ENCODE measurements at places on chromosomes 6 and 20.

DNA sequence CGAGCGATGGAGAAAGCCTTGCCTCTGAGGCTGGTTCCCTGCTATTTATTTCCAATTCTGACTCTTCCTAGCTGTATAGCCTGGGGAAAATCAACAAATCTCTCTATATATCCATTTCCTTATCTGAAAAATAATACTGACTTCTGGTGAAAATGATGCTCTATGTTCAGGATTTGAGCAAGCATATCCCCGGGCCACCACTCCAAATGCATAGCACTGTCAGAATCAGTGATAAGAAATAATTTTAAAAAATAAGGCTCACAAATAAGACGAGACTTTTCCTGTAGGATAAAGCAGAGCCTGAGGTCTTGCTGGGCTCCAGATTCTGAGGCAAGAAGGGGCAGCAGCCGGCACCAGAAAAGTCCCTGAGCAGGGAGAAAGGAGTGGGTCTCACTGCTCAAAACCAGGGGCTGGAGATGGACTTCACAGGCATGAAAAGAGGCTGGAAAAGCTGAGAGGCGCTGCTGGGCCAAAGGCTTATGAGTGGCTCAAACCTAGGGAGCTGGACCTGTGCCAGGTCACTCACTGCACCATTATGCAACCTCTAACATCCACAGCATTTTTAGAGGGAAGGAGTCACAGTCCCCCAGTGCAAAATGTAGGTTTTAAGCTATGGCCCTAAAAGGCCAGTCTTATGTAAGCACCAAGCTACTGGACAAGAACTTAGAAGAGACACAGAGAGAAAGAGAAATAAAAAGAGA lies 48.1 kb upstream of the SLC17A4 start:
- DNase-seq, result no peak

DNA sequence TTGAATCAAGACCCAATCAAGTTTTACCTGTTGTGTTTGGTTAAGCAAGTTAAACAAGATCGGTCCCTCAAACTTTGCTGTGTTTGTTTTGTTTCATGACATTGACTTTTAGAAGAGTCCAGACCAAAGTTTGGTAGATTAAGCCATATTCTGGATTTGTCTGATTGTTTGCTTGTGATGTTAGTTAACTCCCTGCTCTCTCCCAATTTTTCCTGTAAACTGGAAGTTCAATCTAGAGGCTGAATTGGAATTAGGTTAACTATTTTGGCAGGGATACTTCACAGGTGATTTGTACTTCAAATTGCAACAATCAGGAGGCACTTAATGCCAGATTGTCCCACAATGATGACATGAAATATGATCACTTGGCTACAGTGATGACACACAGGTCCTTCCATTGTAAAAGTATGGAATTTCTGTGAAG lies 13.6 kb upstream of the SH3BGRL2 start:
- no peak for DNase-seq

GRCh38 chr6:21501815-21502214 lies 91.7 kb upstream of the SOX4 start:
- no peak for DNase-seq

DNA sequence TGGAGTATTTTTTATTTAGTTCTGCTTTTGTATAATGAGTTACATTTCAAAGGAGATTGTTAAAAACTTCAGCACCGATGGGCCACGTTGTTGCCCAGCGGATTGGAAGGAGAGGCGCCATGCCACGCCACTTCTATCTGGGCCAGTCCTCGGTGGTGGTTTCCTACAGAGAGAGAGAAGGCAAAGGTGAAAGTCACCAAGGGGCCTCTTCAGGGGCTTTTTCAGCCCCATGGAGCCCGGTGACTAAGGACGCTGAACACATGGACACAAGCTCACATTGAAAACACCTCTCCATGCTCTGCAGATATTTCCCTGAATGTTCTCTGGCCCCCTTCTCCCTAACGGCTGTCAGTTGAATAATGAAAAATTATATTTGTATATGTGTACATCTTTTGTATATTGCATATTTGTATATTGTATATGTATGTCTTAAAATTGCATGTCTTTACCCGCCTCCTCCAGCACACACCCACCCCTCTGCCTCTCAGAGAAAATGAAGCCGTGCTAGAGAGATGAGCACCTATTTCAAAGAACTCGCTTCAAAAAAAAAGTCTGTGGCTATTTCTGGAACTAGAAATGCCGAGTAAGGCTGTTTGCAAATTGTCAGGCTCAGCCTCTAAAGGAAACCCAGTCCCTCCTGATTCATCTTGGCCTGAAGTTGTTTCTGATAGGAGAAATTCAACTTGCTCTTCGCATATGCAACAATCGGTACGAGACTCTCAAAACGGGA lies 91.9 kb upstream of the CDH4 start:
- no peak for DNase-seq

- DNase-seq, result no peak
These were observed 5.5 kb upstream of the TFAP2D start for GRCh38 chr6:50707652-50708300.

- no peak for DNase-seq
These were observed 3.4 kb downstream of the RPS12 start for GRCh38 chr6:132817554-132818403.

GRCh38 chr6:20915626-20916025 lies 381.4 kb downstream of the CDKAL1 start:
- no peak for DNase-seq

GRCh38 chr6:165515963-165516624 lies 146.9 kb downstream of the PDE10A start:
- DNase-seq, result no peak
